ENCODE measurements at places on chromosomes 12 and 14.

GRCh38 chr12:121932176-121932536, 13.8 kb downstream of the CFAP251 start:
- DNase-seq, result no peak

DNA sequence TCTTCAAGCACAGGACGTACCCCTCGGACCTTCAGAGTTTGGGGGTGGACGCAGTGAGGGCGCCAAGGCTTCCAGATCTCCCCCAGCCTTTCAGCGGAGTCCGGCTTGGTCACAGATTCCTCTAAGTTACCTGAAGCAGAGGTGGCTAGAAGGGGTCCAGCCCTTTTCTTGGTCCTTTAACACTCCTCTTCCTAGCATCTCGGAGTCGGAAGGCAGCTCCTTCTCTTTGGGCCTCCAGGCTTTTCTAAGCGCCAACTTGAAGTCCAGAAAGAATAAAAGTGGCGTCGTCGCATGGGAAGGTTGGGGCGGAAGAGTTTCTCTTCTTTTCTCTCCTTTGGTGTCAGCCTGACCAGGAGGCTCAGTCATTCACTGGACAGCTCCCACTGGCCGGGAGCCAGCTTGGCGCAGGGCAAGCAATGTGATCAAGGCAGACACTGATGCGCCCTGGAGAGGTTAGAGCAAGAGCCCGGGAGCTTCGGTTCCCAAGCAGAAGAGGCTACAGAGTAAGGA, 9.6 kb downstream of the OR6S1 start:
- DNase-seq, result no peak

- no peak for DNase-seq
These were observed 37.0 kb downstream of the YAF2 start for GRCh38 chr12:42201063-42201462.

GRCh38 chr12:110203546-110203945, 77.5 kb upstream of the ATP2A2 start:
- DNase-seq, result no peak

DNA sequence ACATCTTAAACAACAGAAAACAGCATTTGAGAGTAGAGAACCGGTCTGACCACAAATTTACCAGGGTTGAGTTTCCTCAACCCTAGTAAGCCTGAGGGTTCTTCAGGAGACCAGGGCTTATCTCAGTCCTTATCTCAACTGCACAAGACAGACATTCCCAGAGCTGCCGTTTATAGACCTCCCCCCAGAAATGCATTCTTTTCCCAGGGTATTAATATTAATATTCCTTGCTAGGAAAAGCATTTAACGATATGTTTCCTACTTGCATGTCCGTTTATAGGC, 12.3 kb downstream of the TMEM117 start:
- DNase-seq, result no peak

DNA sequence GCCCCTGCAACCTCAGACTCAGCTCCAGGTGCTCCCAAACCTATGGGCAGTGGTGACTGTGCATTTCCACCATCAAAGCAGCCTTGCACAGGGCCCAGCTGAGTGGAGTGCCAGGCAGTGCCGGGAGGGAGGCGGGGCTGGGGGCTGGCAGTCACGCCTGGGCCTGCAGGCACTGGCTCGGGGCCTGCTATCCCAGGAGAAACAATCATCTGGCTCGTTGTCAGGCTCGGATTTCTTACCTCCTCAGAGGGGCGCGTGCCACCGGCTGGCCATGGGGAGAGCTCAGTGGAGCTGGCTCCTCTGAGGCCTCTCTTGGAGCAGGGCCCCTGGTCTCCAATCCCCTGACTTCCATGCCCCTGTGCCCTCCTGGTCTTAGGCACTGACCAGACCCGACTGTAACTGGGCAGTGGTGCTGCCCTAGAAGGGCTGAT, 20.2 kb upstream of the PPP1R13B start:
- DNase-seq, result no peak

- no peak for DNase-seq
These were observed 30.4 kb upstream of the SCAF11 start for GRCh38 chr12:46020768-46021167.

DNA sequence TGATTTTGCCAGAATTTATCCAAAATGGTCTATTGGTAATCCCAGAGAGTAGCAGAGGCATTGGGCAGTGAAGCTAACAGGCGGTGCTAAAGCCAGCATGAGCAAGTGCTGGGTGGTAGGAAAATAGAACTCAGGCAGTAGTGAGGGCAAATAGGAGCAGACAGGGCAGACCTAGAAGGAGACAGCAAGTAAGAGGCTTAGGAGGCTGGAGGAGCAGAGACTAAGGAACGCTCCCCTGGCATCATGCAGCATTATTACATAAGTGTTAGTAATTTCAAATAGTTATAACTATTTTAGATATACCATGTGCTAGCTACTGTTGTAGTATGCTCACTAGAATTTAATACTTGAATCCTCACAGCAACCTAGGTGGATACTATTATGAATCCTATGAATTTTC, 128.0 kb upstream of the DNM1L start:
- no peak for DNase-seq

Data from activated CD4-positive, alpha-beta T cell treated with anti-CD3 and anti-CD28 coated beads, Interleukin-2, amount 50 U/mL, for 4 hours (primary cell).